ENCODE measurements at places on chromosomes 13 and 19. TPM values are rescaled to one million over a fixed set of nuclear protein-coding genes. Genes with fewer than 3 reads are reported as not detected.

GRCh38 chr13:81304121-81304659 lies 963.3 kb upstream of the SPRY2 start:
- DNase-seq: no peak

GRCh38 chr13:109281903-109282635 lies 504.3 kb downstream of the IRS2 start:
- DNase-seq: no peak

DNA sequence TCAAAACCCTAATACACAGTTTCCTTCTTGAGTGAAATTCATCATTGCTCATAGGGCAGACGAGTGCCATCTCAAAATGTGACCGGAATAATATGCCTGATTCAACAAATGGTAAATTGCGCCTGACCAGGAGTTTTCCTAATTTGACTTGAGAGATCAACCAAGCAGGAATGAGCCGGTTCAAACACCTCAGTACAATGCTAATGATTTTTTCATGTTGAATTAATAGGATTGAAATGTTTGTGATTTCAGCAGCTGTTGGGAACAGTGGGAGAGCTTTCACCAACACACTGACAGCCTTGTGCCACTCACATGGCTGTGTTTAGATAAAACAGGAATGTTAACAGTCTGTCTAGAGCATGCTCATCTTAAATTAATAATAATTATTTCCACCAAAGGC lies 484.8 kb downstream of the PCDH9 start:
- DNase-seq: no peak

GRCh38 chr13:95146486-95146885 lies 154.8 kb downstream of the ABCC4 start:
- DNase-seq: no peak

DNA sequence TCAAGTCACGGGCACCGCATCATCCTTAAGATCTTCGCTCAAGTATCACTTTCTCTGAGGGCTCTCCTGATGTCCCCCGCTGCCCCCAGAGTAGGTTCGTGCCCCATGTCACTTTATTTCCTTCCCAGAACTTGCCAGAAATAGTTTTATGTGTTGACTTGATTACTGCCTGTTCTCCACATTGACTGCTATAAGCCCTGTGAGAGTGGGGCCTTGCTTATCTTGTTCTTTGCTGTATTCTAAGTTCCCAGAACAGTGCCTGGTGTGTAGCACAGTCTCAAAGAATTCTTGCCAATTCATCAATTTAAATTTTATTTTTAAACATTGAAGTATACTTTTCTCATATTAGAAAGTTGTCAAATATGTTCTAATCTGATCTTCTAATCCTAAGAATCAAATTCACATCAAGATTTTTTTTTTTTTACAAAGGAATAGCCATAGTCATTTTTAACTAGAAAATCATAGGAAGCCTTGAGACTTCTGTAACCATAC lies 32.1 kb upstream of the GPR183 start:
- no peak for DNase-seq

GRCh38 chr13:21436582-21436981 lies 22.5 kb downstream of the ZDHHC20 start:
- DNase-seq: no peak

Gene FGF21
- not detected for total RNA-seq

Gene TGDS
- total RNA-seq: 9.6 TPM

Gene SIGLECL1
- not detected for total RNA-seq

Gene ZNF345
- 6.9 TPM for total RNA-seq

Gene PRKD2
- total RNA-seq: 49.4 TPM

Gene IGFL2
- total RNA-seq: not detected

Gene UTP14C
- 5.9 TPM for total RNA-seq

Gene TPP2
- total RNA-seq: 40.0 TPM

All from vagina (tissue), 2 donors.